ENCODE measurements at places on chromosomes 4 and X.

- DNase-seq, result no peak
These were observed 3.2 kb downstream of the FGF13 start for GRCh38 chrX:138708268-138708667.

DNA sequence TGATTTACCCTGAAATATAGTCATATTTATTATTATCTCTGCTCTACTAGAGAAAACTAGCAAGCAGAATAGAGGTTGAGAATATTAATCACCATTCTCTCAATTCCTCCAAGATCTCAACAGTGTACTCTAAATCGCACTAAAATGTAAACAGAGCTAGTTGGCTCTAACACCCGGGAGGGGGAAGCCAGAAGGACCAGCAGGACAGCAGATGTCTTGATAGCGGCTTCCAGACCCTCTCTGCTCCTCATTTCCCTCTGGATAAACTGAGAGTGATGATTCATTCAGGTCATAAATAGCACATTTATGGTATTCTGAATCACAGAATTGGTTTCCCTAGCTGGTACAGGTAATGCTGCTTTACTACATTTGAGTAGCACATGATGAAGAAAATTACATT lies 82.5 kb downstream of the TBC1D9 start:
- DNase-seq, result no peak

DNA sequence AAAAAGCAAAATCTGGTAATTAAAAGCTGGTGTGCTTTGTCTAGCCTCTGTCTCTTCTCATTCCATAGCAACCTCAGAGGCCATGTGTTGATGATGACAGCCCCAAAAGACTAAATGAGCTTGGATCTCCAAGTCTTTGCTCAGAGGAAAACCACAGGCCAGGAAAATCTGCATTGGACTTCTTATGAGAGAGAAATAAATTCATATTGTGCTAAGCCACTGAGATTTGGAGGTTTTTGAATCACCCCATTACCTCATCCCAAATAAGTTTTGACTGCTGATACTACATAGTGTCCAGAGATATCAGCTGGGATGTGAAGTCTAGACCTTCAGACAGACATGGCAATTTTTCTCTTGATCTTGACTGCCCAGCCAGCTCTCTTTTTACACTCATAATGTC lies 178.6 kb upstream of the DIPK2B start:
- no peak for DNase-seq

GRCh38 chr4:48131736-48132135 lies 2.3 kb downstream of the TXK start:
- no peak for DNase-seq

DNA sequence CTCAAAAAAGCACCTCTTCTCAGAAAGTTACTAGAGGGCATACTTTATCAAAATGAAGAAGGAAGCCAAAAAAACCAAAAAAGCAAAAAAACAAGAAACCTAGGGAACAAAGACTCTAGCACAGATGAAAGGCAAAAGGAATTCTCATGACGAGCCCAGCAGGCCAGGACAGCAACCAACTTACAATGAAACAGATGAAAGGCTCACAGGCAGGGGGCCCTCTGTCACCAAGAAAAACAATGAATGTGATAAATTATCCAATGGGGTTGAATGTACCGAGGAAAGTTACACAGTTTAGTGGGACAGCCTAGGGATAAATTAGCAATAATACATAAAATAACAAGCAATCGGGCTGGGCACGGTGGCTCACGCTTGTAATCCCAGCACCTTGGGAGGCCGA lies 79.0 kb downstream of the GPR82 start:
- no peak for DNase-seq

DNA sequence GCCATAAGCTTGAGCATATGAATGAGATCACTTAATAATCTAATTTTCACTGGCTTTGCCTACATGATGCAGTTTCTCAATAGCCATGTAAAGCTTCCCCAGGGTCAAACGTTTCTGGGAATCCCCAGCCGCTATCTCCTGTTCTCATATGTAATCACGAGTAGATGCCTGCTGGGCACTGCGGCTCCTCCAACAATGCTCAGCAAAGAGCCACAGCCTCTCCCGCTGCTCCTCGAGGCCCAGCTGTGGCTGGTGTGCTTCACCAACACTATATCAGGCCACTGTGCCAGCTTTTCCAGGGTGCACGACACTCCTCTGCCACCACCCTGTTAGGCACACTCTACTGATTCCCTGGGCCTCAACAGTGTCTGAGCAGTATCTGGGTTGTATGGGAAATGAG lies 78.3 kb upstream of the RASGEF1B start:
- DNase-seq, result no peak

DNA sequence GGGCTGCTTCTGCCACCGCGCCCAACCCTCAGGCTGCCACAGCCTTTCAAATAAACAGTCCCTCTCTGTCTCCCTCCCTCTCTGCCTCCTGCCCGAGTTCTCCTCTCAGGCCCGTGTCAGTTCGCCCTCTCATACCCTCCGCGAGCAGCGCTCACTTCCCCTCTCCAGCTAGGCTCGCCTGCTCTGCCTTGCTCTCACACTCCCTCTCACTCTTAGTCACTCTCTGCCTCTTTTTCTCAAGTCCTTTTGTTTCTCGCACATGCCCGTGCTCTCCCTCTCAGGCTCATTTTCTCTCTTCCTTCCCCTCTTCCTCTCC lies 3.2 kb downstream of the EFNB1 start:
- DNase-seq, result no peak

DNA sequence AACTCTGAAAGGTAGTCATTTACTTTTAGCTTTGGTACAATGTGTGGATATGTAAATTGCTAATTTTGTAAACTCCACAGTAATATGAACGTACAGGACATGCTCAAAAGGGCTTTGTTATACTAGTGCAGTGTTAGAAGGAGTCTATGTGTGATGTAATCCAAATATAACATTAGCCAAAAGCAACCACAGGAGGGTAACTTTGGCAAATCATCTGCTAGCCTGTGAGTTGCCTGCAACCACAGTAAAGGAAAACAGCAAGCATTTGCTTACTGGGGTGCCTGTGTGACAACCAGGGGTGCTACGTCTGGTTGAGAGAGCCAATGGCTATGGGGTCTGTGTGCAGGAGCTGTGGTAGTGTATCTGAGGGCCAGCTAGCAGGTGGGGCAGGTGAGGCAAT lies 245.8 kb downstream of the ADAMTS3 start:
- no peak for DNase-seq

GRCh38 chr4:153452658-153453378 lies 13.3 kb upstream of the TMEM131L start:
- no peak for DNase-seq

DNA sequence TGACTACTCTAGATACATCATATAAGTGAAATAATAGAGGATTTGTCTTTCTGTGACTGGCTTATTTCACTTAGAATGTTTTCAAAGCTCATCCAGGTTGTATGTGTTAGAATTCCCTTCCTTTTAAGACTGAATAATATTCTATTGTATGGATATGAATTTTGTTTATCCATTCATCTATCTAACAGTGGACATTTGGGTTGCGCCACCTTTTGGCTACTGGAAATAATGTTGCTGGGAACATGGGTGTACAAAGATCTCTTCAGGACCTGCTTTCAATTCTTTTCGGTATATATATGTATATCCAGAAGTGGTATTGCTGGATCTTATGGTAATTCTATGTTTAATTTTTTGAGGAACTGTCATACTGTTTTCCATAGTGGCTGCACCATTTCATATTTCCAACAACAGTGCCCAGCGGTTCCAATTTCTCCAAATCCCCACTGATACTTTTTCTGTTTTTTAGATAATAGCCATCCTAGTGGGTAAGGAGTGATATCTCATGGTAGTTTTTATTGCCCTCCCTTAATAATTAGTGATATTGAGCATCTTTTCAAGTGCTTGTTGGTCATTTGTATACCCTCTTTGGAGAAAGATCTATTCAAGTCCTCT lies 3.4 kb upstream of the SCD5 start:
- DNase-seq, result no peak

- DNase-seq, result no peak
These were observed 81.1 kb downstream of the ATP11C start for GRCh38 chrX:139851730-139852129.

- no peak for DNase-seq
These were observed 147.0 kb upstream of the HPGD start for GRCh38 chr4:174669270-174669669.

GRCh38 chrX:20263474-20263873 lies 3.2 kb downstream of the RPS6KA3 start:
- DNase-seq, result no peak

- DNase-seq, result no peak
These were observed 480 bp upstream of the RADX start for GRCh38 chrX:106611317-106611678.

- no peak for DNase-seq
These were observed 35.0 kb upstream of the GYG2 start for GRCh38 chrX:2793752-2794151.

DNA sequence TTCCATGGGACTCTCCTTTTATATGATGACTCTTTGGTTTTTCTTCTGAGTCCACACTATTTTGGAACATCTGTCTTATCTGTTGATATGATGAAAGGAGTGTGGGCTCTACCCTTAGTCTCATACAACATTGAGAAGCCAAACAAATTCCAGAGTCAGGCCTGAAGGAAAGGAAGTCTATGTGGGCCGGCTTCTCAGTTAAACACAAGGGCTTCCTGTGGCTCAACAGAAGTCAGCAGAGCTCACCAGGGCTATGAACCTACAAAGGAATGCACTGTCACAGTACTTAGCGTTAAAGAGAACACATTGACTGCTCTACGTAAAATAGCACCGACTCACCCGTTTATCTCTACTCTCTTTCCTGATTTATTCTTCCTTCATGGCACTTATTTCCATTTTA lies 641.0 kb upstream of the FRG1 start:
- no peak for DNase-seq

GRCh38 chr4:146790515-146790914 lies 151.8 kb downstream of the POU4F2 start:
- DNase-seq, result no peak

GRCh38 chr4:6338175-6338950 lies 68.7 kb downstream of the WFS1 start:
- no peak for DNase-seq

DNA sequence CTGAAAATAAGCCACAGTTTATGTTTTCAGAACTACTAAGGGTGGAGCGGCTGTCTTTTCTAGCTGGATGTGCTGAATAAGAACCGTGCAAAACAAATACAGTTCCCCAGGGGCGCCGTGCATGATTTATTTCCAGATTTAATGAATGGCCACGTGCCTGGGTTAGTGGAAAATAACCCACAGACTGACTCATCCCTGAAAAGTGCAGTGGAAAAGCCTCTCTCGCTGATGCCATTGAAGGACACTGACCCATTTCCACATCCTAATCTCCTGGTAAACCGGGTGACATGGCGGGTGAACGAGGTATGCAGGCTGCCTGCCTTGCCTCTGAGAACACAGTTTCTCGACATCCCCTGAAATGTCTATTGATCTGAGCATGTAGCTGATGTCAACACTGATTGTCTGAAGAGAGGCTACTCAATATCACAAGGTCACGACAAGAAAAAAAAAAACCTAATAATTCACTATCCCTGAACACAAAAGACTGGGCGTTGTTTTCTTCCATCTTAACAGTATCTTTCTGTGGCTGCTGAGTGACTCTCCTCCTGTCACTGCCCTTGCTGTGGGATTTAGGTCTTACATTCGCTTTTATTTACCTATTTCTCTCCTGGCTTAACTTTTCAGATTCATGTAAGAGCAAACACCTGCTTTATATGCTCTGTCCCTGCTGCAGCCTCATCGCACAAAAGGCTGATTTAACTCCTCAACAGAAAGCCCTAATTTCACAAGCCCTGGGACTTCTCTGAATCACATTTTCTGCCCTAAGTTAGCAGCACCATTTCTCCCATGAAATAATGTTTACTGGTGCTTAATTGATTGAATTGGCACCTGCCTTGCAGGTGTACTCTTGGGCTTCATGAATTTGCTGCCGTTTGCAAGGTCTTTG lies 76.9 kb upstream of the SCOC start:
- DNase-seq, result no peak

- no peak for DNase-seq
These were observed 17.2 kb upstream of the GPR173 start for GRCh38 chrX:53031380-53031779.

- DNase-seq, result no peak
These were observed 47.9 kb downstream of the COX18 start for GRCh38 chr4:73021634-73022033.

DNA sequence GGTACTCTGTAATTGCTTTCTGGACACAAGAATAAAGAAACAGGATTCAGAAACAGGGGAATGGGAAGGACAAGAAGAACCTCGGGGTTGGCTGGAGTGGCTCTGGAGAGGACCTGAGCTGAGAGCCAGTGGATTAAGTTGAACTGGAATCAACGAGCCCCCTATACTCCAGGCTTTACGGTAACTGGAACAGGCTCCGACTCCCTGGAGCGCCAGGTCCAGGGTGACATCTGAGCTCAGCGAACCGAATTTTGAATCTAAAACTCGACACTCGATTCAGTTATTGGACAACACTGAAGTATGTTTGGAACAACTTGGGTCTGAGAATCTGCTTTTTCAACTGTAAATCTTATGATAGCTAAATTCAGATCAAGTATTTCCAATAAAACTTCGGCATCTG lies 23.9 kb downstream of the HMX1 start:
- DNase-seq, result no peak

- DNase-seq, result no peak
These were observed 186.5 kb downstream of the MSL3 start for GRCh38 chrX:11944501-11944900.

DNA sequence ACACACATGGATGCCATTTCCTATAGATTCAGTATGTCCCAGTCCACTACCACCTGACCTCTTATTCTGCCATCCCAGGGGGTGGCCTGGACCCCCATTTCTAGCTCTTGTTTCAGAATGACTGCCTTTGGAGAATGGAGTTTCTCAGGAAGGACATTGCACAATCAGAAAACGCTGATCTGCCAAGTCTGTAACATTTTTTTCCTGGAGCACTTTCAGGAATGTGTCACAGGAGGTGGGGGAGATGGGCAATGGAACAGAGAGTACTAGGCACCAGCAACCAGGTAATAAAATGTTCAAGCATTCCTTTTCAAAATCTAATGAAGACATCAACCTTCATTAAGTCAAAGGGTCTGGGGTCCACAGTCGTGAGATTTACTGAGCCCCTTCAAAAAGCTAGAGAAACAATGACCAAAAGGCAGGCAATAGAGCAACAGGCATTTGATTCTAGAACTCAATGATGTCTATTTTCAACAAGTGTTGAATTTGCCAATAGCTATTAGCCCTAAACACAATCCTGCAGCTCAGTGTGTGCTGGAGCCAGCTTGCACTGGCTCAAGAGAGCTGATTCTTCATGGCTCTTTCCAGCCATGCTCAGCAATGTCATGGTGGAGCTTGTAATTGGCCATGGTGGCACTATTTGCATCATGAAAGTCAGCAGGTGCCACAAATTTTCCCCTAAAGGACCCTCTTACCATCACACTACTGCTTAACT lies 87.1 kb downstream of the KDR start:
- no peak for DNase-seq

- no peak for DNase-seq
These were observed 4.0 kb upstream of the ABLIM2 start for GRCh38 chr4:8162625-8163024.

Measured in stimulated activated CD8-positive, alpha-beta memory T cell treated with anti-CD3 and anti-CD28 coated beads, Interleukin-7, amount 100 ng/mL, for 1 hour (primary cell).